NCI-H146 (cell line): ENCODE measurements at places on chromosomes 1 and 21.

GRCh38 chr1:114379987-114380386, 131.0 kb downstream of the TRIM33 start:
- no peak for DNase-seq

- DNase-seq: no peak
These were observed 74.3 kb downstream of the RPS6KA1 start for GRCh38 chr1:26603856-26604255.

- DNase-seq: no peak
These were observed 10.6 kb downstream of the APCS start for GRCh38 chr1:159598196-159598595.

GRCh38 chr1:167981933-167982332, 45.1 kb upstream of the MPC2 start:
- no peak for DNase-seq

- DNase-seq: no peak
These were observed 127.1 kb downstream of the PPIAL4G start for GRCh38 chr1:148355976-148356375.

- no peak for DNase-seq
These were observed 33.0 kb downstream of the SH3BGR start for GRCh38 chr21:39484711-39485276.

DNA sequence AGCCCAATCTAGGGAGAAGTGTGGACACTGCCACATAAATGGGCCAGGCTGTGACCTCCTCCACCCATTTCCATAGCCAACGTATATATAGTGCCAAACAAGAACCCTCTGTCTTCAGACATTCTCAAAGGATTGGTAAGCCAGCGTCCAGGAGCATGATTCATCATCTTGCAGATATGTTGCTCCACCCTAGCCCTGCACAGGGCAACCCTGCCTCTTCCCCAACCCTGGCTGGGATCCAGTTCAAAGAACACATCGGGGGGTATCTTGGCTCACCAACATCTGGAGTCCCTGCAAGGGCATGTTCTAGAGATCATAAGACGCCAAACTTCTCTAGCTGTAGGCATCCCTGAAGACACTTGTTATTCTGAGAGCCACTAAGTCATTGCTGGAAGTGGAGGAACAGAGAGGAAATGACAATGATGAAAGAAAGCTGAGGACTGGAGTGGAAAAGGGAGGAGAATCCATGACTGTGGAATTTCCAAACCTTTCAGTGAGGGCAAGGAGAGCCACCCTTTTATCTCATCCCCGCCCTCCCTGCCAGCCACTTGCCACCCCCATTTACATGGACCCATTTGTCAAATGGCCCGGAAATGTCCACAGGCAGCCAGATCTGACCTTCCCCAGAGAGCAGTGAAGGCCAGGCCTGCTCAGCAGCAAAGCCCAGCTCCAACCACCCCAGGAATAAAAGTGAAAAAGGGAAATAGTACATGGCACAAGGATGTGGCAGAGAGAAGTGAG, 144.1 kb upstream of the CTTNBP2NL start:
- DNase-seq: no peak

- no peak for DNase-seq
These were observed 14.7 kb downstream of the GALNT2 start for GRCh38 chr1:230081751-230082150.

GRCh38 chr1:234926559-234927311, 201.9 kb downstream of the TOMM20 start:
- peak; percentile 47 for DNase-seq

DNA sequence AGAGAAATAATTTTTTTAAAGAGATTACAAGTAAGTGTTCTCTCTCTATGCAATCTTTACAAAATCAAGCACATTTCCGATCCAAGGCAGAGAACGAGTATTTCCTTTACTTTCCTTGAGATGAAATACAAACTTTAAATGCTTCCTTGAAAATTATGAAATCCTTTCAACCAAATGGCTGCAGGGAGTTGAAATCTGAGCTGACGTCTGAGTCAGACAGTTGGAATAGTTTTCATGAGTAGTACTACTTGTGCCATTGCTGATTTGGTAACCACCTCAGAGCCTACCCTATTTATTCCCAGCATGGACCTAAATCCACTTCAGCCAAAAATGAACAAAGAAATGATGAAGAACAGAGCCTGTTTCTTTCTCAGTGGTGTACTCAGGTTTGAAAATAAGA, 183.6 kb downstream of the GIPC2 start:
- DNase-seq: no peak

DNA sequence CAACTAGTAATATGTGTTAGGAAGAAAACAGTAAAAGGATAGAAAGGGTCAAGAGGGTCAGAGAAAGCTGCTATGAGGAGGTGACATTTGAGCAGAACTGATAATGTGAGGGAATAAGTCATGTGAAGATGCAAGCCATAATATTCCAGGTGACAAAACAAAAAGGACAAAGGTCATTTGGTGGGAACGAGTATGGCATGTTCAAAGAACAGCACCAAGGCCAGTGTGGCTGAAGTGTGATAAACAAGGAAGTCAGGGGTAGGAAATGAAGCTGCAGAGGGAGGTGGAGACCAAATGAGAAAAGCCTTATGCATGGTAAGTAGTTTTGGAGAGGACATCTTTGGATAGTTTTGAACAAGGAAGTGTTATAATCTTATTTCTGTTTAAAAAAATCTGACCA, 46.7 kb downstream of the LPGAT1 start:
- DNase-seq: no peak

DNA sequence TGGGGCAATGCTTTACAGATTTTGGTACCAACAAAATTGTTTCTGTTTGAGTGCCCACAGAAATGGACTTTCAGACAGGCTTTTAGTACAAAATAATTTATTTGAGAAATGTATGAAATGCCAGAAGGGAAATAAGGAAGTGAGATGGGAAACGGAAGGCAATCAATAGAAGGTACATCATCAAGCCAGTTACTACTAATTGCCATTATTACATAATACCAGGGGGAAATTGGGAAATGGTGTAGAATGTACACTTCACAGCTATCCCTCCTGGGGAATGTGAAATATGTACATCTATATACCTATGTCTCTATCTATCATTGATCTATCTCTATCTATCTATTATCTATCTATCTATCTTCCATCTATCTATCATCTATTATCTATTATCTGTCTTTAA, 264.6 kb upstream of the B3GALT2 start:
- DNase-seq: no peak

GRCh38 chr21:36047139-36047538, 13.2 kb downstream of the SETD4 start:
- DNase-seq: no peak

DNA sequence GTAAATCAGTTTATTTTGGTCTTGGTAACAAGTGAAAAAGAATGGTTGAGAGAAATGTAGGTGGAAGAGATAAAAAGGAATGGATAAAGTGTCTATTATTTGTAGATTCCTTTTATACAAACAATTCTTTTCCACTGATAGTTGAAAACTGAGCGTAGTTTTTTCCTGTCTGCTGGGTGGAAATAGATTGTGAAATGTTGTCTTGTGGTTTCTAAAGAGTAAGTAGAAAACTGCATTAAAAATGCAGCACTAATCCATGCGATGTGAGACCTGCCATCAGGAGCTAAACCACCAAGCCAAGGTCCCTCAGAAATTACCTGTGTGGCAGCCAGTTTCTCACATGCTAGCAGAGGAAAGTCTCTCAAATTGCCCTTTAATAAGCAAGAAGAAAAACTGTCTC, 103.2 kb upstream of the SLC44A3 start:
- no peak for DNase-seq

DNA sequence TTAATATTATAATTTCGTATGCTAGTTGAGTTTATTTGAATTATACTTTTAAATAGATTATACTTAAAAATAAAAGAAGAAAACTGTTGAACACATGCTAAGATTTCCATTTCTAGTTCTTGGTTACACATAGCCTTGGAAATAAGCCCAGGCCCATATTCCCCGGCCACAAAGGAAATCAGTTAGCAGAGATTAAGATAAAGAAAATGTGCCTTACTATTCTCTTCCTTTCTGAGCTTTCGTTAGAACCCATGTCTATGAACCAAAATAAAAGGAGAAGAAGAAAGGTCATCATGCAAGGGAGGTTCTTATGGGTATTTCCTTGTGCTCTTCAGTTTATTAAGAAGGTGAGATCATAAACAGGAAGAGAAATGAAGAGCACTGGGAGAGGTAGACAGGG, 32.3 kb upstream of the CRP start:
- no peak for DNase-seq

DNA sequence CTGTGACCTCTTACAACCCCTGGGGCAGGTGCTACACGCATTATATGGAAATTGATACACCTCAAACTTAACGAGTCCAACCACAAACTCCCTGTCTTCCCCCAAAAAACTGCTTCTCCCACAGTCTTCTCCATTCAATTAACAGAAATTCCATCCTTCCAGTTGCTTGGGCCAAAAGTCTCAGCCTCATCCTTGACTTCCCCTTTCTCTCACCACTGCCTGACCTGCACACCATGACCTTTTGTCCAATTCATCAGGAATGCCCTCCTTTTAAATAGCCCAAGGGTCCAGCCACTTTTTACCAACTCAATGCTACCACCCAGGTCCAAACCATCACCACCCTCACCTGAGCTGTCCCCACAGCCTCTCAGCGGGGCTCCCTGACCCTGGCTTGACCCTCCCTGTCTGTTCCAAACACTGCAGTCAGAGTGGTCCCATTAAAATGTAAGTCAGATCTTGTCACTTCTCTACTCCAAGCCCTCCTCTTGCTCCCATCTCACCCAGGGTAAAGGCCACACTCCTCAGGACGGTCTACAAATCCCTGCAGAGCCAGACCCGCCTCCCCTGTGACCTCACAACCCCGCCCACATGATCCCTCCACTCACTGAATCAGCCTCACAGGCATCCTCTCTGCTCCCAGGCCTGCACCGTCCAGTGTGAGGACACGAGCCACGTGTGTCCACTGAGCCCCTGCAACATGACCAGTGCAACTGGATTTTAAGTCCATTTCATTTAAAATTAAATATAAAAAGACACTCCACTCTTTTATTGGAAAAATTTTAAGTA, 18.5 kb downstream of the KCNN3 start:
- DNase-seq: no peak

- DNase-seq: no peak
These were observed 600.8 kb upstream of the CXADR start for GRCh38 chr21:16912075-16912474.

DNA sequence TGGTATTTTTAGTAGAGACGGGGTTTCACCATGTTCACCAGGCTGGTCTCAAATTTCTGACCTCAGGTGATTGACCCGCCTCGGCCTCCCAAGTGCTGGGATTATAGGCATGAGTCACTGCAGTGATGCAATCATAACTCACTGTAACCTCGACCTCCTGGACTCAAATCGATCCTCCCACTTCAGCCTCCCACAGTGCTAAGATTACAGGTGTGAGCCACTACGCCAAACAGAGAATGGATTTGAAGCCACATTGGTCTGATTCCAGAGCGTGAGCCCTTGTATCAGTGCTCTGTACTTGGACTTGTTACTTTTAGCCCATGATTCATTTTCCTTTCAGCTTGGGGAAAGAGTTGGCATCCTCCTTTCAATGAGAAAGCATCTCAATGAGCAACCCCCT, 14.9 kb upstream of the ZNF683 start:
- DNase-seq: peak; percentile 8

- no peak for DNase-seq
These were observed 17.2 kb downstream of the FPGT start for GRCh38 chr1:74215229-74215628.

DNA sequence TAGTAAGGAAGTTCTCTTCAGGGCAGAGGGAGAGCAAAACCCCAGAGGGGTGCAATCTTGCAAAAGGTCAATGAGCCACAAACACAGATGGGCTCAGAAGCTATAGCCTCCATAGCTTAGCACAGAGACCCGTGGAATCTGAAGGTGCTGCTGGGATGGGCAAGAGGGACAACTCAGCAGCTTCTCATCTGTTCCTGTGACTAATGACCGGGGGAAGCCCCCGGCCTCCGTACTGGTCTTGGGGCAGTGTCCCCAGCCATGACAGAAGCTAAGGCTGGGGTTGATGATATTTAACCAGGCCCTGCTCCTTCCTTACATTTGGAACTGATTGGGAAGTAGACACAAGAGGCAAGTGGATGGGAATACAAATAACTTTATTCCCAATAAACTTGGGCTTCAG, 19.1 kb downstream of the EXOC8 start:
- DNase-seq: no peak

DNA sequence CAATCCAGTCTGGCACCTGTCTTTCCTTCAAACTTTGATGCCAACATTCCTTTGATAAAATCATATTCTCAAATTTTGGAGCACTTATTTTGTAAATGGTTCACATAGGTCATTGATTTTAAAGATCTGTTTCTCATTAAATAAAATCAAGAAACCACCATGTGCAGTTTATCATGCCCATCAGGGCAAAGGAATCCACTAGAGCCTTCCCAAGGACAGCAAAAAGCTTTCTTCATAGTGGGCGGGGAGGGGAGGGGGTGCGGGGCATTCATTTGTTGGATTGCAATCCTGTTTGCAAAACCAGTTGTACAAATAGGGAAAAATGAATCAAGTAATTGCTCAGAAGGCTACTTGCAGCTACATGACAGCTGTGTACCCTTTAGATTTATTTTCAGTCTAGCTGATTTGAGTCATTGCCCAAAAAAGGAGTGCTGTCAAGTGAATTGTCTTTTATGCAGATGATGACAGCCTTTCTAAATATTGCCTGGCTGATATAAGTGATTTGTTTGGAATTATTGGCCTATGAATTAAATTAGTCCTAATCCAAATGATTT, 23.0 kb downstream of the LRRC8B start:
- DNase-seq: peak; percentile 85

DNA sequence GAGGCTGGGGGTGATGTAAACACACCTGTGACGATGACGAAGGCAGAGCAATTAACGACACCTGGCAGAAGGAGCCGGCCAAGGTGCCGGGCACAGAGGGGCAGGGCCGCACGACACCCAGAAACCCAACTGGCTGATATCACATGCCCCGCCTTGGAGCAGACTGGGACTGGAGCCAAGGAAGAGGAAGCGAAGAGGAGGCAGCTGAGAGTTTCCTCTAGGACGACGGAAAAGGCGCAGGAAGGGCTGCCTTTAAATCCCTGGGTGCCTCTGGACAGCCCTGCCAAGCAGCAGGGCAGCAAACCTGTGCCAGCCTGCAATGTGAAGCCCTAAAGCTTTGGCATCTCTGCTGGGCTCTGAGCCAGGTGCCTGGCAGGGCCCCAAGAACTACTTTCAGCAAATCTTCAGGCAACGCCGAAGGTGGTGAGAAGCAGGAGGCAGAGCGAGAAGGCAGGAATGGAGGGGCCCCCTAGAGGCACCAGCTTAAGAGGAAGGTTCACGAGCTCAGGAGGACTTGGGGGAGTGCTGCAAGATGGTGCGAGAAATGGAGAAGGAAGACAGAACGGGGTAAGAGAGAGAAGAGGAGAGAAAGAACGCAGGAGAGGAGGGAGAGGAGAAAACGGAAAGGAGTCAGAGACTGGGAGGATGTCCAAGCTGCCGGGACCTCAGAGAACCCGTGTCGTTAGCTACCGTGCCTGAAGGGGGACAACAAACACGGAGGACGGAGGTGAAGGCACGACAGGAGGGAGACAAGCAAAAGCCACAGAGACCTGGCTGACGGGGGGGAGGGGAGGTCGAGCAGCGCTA, 25.3 kb upstream of the PEF1 start:
- DNase-seq: peak; percentile 88

GRCh38 chr1:66732407-66733166, 19.7 kb upstream of the DYNLT5 start:
- no peak for DNase-seq

- DNase-seq: no peak
These were observed 202.5 kb upstream of the LYPLAL1 start for GRCh38 chr1:218971156-218971555.
